Kidney (tissue), 22 donors: ENCODE measurements at places on chromosomes 6 and 20.

DNA sequence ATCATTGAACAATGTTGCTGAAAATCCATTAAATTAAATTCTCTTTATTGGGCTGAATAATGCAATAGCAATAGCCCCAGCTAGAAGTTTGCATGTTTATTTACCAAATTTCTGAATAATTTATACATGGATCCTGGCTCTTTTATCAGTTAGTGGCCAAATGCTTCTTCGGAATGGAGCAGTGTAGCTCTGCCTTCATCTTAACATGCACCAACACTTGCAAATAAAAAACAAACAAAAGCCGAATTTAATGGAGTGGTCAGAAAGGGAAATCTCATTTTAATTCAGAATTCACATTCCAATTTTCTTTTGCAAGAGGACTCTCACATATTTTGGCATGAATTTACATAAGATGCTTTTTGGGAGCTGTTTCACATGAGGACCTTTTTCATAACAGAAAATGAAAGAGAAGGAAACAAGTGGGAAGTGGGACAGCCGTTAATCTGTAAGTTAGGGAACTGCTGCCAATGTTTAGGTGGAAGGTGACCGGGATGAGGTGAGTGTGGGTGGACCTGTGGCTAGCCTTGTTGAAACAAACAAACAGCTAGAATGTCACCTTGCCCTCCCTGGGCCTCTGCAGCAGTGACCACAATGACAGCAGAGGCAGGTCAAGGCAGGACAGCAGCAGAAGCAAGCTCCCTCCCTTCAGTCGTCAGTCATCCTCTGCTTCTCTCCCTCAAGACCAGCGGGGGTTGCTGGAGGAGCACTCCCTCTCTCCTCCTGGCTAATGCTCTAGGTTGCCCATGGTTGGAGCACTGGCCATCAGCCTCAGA, 73.2 kb downstream of the INSM1 start:
- peak; percentile 15 for DNase-seq

DNA sequence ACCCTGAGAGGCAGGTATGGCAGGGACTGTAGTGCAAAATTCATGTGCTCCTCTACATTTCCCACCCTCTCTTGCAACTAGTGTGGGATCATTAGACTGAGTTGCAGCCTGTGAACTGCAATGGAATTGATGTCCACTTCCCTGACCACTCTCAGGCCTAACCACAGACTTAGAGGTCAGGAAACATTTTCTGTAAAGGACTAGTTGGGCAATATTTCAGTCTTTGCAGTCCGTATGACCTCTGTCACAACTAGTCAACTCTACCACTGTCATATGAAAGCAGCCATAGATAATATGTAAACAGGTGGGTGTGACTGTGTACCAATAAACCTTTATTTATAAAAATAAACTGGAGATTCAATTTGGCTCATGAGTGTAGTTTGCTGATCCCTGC, 134.4 kb upstream of the TOP1 start:
- DNase-seq, result no peak

DNA sequence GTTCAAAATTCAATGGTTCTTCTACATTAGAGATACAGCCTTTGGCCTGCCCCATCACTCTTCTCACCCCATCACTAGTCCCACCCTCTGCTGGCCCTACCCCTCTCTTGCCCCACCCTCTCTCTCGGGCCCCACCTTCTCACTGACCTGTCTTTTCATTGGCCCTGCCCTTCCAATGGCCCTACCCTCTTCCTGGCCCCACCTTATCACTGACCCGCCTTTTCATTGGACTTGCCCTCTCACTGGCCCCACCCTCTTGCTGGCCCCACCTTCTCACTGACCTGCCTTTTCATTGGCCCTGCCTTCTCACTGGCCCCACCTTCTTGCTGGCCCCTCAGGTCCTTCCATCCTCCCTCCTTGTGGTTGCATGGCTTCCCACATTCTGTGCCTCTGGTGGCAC, 107.2 kb upstream of the PLEKHG1 start:
- DNase-seq, result no peak

DNA sequence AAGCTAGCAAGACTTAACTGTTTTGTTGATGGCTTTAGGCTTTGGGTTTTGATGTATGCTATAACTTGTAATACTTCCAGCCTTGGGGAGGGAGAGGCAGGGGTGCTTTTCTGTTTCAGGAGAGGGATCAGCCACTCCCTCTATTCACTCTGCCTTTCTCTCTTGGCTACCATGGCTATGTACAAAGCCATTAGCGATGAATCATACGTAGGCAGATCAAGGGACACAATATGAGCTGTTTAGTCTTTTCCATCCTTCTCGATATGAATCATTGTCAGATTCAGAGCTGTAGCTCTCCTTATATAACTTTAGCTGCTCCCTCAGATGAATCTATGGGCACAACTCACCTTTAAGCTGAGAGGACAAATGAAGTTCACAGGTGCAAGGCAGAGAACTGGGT, 230.6 kb downstream of the TSHZ2 start:
- no peak for DNase-seq

- no peak for DNase-seq
These were observed 37.8 kb downstream of the RAB44 start for GRCh38 chr6:36735110-36736071.

GRCh38 chr6:166411271-166411670, 28.5 kb upstream of the MPC1 start:
- DNase-seq, result no peak

GRCh38 chr20:47314647-47315338, 41.7 kb downstream of the ZMYND8 start:
- no peak for DNase-seq

DNA sequence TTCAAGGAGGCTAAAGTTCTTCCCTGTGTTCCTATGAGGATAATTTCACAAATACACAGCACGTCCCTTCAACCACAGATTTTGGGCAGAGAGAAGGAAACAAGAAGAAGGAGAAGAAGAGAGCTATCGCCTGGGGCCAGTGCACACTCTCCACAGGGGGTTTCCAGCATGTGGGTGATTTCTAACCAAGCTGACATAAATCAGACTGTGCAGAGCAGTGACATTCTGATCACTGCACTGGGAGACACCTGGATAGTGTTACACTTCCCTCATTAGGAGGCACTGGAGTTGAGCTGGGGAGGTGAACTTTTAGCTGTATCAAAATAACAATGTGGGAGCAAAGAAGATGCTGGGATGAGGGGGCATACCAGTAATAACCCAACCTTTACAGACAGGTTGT, 71.8 kb upstream of the CENPW start:
- peak; percentile 78 for DNase-seq

DNA sequence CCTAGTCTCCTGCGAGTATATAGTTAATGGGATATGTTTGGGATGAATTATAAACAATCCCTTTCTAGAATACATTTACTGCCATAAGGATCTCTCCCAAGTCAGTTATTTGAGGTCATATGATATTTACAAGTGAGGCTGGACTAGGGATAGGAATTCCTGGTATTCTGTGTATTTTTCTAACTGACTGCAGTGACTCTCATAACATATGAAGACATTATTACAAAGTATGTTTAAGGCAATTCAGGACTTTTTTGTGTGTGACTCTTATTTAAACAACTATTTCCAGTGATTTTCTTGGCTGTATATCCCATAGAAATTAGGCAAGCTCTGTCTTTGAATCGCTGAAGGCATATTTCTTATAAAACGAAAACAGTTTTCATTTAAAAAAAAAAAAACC, 18.4 kb upstream of the TNFAIP3 start:
- no peak for DNase-seq

- DNase-seq, result no peak
These were observed 147.1 kb downstream of the LRFN2 start for GRCh38 chr6:40440053-40440452.

GRCh38 chr6:80151635-80152034, 45.2 kb downstream of the BCKDHB start:
- DNase-seq, result no peak

DNA sequence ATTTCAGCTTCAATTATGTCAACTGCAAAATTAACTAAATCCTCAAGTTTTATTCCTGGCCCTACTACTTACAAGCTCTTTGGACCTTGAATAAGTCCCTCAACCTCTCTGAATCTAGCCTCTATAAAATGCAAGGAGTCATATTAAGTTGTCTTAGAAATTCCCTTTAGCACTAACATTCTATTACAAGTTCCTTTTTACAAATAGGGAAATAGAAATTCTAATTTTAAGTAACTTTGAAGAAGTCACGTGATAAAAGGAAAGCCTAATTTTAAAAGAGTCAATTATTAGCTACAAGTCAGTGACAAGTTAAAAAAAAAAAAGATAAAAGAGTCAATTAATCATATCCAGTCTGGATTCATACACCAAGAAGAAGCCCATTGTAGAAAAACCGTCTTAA, 24.6 kb upstream of the GTF3C6 start:
- no peak for DNase-seq

GRCh38 chr20:46023999-46024398, 5.0 kb upstream of the SLC12A5 start:
- DNase-seq, result no peak

DNA sequence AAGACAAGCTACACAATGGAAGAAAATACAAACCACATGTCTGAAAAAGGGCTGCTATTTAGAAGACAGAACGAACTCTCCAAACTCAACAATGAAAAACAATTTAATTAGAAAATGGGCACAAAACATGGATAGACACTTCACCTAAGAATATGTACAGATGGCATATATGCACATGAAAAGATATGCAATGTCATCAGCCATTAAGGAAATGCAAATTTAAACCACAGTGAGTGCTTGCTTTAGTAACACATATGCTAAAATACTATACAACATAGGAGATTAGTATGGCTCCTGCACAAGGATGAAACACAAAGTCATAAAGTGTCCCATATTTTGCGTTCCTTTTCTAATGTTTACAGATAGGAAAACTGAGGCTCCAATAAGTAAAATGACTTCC, 60.4 kb upstream of the FAM83B start:
- DNase-seq, result no peak

DNA sequence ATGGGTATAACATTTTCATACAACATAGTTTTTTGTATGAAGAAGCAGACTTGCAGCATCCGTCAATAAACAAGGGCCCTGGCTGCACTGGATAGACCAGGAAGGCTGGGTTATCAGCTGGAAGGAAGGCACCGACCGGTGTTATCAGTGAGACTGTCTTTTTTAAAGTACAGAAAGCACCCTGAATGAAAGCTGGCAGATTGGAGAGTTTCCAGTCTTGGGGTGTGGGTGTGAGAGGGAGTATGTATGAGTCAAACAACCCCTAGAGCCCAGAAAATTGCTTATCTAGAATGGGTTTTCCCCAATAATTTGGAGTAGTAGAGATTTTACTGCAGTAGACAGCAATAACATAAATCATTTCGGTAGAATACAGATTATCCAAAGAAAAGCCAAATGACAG, 42.4 kb downstream of the TXLNB start:
- no peak for DNase-seq

- no peak for DNase-seq
These were observed 4.7 kb upstream of the ECHDC1 start for GRCh38 chr6:127348028-127348661.

DNA sequence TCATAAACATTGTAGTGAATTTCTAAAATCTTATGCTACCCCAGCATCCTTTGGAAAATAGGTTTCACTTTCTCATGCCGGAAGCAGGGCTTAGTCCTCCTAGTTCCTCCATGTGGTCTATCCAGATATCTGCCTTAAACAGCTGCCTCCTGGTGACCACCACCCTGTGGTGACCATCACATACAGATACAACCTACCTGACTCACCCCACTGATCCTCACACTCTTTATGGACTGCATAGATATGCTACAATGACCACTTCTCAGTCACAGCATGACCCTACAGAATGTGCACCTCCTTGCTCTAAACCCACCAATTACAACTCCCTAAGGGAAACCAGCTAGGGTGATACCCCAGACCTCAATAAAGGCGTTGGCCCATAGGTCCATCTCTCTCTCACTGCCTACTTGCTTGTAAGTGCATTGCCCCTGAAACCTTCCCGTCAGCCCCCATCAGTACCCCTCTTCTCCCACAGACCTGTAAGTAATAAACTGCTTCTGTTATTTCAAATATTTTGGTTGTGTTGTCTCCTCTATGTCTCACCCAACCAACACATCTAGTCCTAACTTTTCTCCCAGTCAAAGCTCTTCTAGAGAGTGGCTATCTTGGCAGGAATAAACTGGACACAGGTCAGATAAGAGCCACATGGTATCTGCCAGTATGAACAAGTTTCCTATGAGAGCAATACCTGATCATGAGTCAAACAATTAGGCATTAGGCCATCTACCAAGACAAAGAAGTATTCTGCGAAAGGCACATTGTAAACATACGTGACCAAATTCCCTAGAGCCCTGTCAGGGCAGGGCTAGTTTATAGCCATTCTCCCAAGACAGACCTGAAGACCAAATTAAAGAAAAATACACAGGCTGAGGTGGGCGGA, 39.4 kb upstream of the PLEKHG1 start:
- no peak for DNase-seq

- no peak for DNase-seq
These were observed 3.3 kb upstream of the APMAP start for GRCh38 chr20:24995741-24996448.

DNA sequence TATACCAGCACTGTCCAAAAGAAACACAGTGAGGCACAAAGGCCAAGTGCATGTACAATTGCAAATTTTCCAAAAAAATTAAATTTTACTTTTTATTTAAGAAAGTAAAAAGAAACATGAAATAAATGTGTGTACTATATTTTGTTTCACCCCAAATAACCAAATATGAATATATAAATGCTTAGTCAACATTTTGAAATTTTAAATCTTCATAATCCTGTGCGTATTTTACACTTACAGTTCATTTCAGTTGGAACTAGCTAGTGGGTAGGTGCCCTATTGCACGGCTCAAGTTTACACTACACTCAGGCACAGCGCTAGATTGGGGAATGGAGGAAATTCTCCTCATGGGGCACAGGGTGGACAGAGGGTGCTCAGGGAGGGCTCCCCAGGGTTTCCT, 18.0 kb upstream of the BTN3A3 start:
- no peak for DNase-seq

DNA sequence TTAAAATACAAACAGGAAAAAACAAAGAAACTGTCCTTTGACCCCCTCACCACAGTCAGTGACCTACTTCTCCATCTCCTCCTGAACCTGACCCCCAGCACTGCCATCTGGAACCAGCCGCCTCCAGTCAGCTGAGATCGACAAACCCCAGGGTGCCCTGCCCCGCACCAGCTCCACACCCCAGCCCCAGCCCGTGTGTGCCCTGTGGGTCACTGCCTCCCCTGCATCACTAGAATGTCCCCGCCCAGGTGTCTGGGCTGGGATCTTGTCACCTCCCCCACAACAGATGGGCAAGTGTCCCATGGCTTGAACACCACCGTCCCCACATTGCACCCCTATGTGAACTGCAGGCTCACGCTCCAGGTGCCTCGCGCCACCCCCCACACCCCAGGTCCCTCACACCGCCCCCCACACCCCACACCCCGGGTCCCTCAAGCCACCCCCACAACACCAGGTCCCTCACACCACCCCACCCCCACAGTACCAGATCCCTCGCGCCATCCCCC, 13.3 kb downstream of the TAF4 start:
- peak; percentile 44 for DNase-seq

GRCh38 chr6:105967917-105968602, 118.1 kb upstream of the PRDM1 start:
- no peak for DNase-seq

DNA sequence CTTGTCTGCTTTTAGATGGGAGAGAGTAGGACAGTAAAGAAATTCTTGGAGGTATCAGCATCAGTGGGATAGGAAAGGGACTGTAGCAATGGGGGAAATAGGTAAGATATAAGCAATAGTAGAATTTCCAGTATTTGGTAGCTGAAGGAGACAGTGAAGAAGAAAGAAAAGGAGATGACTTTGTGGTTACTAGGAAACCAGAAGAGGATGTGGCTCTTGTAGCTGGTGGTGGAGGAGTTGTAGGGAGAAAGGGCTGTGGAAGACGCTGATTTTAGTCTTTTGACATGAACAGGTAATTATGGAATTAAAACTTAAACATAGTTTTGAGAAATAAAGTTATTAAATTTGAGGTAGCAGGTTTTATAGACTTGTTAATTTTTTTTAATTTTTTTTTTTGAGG, 26.1 kb downstream of the SH3BGRL2 start:
- DNase-seq, result no peak
